Mesenteric fat pad (tissue), 1 donor: ENCODE measurements at places on chromosomes 7 and 10. TPM values are rescaled to one million over a fixed set of nuclear protein-coding genes. Genes with fewer than 3 reads are reported as not detected.
A peak's percentile ranks its signal among the peaks of the same experiment; 100 is the strongest.

DNA sequence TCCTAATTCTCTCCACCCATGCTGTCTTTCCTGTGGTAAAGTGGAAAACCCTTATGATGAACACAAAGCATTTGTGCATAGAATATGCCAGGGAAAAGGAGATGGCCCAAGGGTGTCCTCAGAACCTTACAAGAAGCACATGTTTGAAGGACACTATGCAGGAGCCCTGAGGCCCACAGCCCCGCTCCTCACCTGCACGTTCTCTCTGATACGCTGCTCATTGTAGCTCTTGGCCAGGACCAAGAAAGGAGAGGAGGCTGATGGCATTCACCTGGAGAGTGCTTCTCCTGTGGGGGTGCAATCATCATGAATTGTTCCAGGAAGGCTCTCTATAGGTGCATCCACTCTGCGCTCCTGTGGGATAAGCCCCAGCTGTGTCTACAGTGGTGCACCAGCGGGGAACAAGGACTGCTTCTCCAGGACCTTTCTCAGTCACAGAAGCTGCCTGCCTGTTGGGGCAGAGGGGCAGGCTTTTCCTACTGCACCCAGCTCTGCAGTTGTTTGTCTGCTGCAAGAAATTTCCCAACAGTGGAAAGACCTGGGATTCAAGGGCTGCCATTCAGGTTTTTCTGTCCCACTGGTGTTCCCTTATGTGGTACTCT lies 19.9 kb downstream of the AKR1C2 start:
- no peak for DNase-seq

GRCh38 chr7:41174521-41174920 lies 528.4 kb downstream of the INHBA start:
- no peak for DNase-seq

DNA sequence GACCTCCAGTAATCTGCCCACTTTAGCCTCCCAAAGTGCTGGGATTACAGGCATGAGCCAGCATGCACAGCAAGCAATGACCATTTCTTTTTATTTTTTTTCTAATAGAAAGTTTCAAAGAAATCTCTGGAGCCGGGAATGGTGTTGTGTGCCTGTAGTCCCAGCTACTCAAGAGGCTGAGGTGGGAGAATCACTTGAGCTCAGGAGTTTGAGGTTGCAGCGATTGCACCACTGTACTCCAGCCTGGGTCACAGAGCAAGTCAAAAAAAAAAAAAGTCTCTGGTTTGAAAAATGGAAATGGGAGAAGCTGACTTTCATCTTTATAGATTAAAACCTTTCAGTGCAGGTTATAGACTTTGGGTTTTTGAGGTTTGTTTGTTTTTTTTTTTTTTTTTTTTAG lies 44.8 kb upstream of the KMT2E start:
- no peak for DNase-seq

DNA sequence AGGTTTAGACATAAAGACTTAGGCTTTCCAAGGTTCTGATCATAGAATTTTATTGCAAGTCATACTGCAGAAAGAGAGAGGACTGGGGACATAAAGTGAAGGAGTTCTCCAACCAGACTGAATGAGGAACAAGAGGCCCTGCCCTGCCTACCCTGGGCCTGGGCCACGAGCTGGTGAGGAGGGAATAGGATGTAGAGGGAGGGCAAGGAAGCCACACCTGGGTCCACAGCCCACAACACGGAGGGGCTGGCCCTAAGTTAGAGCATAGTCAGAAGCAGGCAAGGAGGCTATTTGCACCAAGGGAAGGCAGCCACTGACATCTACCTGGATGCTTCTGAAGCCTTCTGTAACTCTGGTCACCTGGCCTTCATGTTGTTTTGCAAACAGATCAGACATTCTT lies 82.2 kb upstream of the CXCL12 start:
- DNase-seq = no peak

DNA sequence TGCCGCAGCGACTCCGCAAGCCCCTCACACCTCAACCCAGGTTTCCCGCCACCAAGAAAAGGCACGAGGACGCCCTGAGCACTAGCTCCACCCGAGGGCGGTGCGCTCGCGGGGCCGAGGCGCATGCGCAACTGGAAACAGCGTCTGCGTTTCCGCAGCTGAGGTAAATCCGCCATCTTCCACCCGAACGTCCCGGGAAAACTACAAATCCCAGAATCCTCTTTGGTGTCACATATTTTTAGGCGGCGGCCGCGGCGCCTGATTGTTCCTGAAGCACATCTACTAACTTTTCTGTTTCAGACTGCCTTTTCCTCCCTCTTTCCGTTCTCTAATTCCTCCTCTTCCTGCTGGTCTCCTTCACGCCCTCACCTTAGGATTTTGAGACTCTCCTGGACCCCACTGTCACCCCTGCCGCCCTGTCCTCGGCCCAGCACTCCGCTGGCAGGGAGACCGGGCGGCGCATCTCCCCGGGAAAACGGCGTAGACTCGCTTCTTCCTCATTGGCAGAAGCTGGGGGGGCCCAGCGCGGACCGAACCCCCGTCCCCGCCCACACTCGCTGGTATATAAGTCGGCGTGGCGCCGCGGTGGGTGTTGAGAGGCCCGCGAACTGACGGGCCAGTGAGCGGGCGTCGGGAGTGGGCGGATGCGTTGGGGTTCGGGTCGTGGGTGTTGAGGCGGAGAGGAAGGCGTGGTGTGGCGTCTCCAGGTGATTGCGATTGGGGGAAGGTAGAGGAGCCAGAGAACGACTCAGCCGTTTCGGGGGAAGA lies at the start of gene ZCWPW1:
Gene ZCWPW1, minus strand, starts transcription at position 505 of the 768 bp plus-strand sequence. CDS start 8,054 bp downstream, outside the sequence.
- peak; percentile 99 for DNase-seq

GRCh38 chr10:69318867-69319727 lies 40.8 kb downstream of the HK1 start:
- peak; percentile 96 for DNase-seq

PDIA4 gene
- 101 TPM for total RNA-seq

GOLGA7B gene
- 0.32 TPM for total RNA-seq

ENKUR gene
- not detected for total RNA-seq

IL6 gene
- 385 TPM for total RNA-seq

NEUROG3 gene
- total RNA-seq = 0.71 TPM

CEP55 gene
- total RNA-seq = 0.16 TPM
